NCI-H2171 treated with DMSO at 0.1 percent for 48 hours (cell line): ENCODE measurements at places on chromosomes 2 and 18.

DNA sequence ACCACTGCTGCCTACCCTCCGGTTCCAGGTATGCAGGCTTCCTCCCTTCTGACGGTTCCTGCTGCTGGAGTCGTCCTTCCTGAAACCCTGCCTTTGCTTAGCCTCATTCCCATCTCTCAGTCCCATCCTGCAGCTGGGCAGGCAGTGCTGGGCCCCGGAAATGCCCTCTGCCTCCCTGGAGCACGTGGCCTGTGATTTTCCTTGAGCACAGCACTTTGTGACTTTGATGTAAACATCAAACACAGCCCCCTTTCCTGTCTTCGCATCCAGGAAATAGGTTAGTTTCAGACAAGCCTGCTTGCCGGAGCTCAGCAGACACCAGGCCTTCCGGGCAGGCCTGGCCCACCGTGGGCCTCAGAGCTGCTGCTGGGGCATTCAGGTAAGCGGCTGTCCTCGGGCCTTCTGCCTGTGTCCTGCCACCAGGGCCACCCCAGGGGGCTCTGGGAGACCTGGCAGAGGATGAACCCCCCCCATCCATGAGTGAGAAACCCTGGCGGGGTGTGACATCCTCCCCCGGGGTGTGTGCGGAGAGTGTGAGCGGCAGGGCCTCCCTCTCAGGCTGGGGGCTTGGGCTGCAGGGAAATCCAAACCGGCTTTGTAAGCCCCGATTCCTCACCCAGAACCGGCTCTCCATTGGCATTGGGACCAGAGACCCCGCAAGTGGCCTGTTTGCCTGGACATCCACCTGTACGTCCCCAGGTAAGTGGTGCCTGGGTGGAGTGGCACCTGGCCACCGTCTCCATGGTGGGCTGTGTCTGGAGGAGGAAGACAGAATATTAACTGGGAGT is at the start of gene ZAP70:
Gene ZAP70, plus strand, starts transcription at position 281 of the 788 bp plus-strand sequence. CDS start 10,461 bp downstream, outside the sequence.
- DNase-seq = no peak

DNA sequence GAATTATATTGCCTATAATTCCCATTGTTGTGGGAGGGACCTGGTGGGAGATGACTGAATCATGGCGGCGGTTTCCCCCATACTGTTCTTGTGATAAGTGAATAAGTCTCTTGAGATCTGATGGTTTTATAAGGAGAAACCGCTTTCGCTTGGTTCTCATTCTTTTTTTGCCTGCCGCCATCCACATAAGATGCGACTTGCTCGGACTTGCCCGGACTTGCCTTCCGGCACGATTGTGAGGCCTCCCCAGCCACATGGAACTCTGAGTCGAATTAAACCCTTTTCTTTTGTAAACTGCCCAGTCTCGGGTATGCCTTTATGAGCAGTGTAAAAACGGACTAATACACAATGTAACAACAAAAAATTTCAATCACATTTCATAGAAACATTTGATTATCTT is 115.8 kb downstream of the C2orf74 start:
- DNase-seq = peak; percentile 5

DNA sequence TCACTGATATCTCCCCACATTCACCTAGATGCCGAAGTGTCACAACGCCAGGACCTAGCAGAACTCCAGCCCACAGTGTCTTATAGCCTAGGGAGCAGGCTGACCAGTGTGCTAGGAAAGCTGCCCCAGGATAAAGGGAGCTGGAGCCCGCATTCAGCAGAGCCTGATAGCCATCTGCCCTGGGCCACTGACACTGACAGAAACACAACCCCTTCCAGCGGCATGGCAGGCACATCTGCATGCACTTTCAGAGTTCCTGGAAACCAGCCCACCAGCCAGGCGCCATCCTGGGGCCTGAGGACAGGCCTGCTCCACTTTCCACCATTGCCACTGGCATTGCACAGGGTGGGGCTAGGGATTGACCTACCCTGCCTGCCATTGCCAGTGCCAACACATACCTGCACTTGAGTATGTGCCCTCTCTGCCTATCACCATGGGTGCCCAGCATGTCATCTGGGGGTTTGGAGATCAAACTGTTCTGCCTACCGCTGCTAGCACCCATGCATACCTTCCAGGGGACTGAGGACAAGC is 290.1 kb upstream of the KLHL14 start:
- no peak for DNase-seq

GRCh38 chr2:41827354-41827971 is 220.4 kb upstream of the PKDCC start:
- DNase-seq = no peak

DNA sequence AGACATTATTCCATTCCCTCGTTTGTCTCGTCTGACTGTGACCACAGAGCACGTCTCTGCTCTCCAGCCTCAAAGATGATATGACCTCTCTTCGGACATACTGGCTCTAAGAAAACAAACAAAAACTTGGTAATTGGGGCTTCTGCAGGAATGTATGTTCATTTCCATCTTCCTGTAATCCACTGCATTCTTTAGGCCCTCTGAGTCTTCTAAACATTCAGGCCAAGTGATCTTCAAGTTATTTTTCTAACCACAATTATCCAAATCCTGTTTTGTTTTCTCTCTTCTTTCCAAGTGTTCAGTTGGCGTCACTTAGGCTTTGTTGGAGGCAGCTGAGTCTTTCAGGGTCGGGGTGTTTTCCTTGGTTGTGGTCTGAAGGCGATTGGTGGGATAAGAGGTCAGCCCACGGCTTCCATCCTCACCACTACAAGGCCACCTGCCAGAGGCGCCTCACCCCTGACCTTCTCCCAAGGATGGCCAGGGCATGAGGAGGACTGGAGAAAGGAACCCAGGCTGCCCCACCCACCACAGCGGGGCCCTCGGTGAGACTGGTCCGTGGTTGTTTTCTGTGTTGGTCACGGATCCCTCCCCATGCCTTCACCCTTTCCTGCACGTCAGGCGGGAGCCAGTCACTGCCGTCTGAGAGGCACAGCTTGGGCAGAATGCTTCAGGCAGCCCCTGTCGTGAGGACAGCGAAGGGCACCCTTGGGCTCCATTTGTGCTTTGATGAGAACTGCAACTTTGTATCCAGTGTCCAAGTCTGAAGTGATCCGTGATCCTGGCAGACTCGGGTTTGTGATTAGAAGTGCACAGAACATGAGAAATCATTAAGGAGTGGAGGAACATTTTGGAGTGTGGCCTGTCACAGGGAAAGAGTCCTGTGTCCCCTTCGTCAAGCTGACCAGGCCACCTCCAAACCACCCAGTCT is 88.6 kb upstream of the FHL2 start:
- DNase-seq = no peak

- DNase-seq = no peak
Observed at GRCh38 chr18:21341141-21341540, 99.1 kb downstream of the GREB1L start.
